ENCODE measurements at places on chromosomes 3 and 15.

DNA sequence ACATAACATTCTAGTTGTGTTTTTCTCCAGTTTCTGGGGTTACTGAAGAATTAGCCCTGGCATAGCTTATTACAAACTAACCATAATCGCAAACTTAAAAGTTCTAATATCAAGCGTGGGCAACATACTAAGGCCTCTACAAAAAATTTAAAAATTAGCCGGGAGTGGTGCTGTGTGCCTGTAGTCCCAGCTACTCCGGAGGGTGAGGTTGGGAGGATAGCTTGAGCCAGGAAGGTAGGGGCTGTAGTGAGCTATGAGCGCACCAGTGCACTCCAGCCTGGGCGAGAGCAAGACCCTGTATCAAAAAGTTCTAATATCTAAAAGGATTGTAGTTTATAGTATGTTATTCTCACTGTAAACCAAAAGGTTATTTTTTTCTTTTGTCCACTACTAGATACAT is 1.1 kb downstream of the OIP5 start:
- DNase-seq = no peak

GRCh38 chr3:126737527-126737926 is 33.5 kb downstream of the CHCHD6 start:
- no peak for DNase-seq

DNA sequence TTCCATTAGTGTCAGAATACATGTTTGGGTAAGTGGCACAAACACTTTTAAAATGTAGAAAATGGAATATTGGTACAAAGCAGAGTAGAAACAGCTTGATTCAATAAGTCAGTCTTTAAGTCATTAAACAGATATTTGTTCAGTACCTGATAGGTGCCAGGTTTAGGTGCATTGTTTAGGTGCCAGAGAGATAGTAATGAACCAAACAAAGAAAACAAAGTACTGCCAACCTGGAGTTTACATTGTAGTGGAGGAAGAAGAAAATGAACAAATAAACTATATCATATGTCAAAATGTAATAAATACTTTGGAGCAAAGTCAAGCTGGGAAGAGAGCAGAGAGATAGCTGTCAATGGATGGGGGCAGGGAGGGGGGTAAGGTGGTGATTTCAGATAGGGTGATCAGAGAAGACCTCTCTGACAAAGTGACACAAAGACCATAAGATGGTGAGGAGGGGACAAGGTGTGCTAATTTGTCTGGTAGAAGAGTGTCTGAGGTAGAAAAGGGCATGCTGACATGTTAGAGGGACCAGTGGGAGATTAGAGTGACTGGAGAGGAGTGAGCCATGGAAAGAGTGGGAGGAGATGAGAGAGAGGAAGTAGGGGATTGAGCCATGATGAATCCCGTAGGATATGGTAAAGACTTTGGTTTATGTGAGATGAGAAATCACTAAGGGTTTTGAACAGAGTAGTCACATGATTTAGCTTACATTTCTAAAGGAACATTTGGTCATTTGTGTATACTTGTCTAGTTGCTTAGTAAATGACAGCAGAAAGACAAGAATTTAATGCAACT is 128.2 kb downstream of the UBE2E2 start:
- no peak for DNase-seq

GRCh38 chr3:38578081-38578475 is 71.4 kb downstream of the SCN5A start:
- no peak for DNase-seq

DNA sequence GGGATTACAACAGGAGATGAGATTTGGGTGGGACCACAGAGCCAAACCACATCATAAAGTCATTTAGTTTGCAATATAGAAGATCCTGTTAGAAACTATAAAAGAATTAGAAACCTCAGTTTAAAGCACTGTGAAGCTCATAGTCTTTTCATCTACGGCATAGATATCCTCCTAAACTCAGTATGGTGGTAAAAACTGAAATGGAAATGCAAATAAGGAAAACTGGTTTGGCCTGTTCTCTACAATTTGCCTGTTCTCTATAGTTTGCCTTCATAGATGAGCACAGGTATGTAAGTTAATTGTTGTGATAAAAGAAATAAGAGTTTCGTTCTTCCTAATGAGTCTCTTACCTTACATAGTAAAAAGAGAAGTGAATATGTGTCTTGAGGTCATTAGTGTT is 331.6 kb upstream of the ARL6 start:
- DNase-seq = no peak

DNA sequence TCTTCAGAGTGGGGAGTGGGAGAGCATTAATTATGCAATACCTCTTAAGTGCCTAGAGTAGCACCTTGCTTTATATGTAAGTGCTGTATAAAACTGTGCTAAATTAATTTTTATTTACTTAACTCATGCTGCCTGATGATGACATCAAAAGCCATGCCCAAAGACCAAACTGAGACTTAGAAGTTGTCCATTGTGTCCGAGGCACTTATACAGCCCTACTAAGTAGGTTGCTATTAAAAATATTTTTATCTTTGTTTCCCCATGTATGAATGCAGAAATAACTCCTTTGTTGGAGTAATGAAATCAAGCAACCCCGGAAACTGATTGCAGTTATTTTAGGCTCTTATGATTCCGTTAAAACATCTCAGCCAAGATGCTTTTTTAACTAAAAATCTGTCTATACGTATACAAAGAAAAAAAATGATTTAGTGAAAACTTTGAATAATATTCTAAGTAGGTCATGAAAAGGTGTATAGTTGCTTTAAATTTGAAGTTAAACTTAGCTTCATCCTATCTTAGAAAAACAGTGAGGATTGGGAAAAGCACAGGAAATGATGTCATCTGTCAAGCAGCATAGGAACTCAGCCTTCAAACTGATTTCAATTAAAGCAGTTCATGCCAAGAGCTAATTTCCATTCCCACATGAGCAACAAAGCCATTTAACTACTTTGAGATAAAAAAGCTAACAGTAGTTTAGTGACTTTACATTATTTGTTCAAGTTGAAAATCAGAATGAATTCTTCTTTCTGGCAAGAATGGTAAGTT is 43.0 kb downstream of the FBN1 start:
- no peak for DNase-seq

Data from stimulated activated CD8-positive, alpha-beta memory T cell treated with anti-CD3 and anti-CD28 coated beads, Interleukin-7, amount 100 ng/mL, for 1 hour (primary cell).